Skin of body (tissue), 3 donors: ENCODE measurements at places on chromosomes 7 and 10. TPM values are rescaled to one million over a fixed set of nuclear protein-coding genes. Genes with fewer than 3 reads are reported as not detected.
A peak's percentile ranks its signal among the peaks of the same experiment; 100 is the strongest.

The HYAL4 gene
- total RNA-seq: not detected

The AHCYL2 gene
- 19.4 TPM for total RNA-seq

- no peak for DNase-seq
These were observed 10.1 kb downstream of the NPC1L1 start for GRCh38 chr7:44530990-44531389.

The CUBN gene
- total RNA-seq: 18.1 TPM

- no peak for DNase-seq
These were observed 64.9 kb downstream of the USP6NL start for GRCh38 chr10:11546581-11546980.

The IFIT1B gene
- 4.9 TPM for total RNA-seq

DNA sequence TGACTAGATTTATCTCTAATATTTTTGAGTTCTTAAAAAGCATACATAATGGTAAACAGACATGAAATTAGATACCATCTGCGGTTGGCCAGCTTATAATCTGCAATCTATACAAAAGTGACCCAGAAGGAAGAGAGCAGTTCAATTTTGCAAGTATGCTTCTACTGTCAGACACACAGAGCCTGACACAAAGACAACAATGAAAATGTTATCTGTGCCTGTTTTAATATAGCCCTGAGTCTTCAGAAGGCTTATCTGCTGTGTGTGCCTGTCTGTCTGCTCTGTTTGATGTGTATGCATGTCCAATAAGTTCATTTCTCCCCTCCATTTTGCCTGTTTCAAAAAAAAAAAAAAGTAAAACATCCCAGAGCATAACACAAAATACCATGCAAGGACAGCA is 73.3 kb upstream of the FHIP2A start:
- no peak for DNase-seq

The UCMA gene
- not detected for total RNA-seq

DNA sequence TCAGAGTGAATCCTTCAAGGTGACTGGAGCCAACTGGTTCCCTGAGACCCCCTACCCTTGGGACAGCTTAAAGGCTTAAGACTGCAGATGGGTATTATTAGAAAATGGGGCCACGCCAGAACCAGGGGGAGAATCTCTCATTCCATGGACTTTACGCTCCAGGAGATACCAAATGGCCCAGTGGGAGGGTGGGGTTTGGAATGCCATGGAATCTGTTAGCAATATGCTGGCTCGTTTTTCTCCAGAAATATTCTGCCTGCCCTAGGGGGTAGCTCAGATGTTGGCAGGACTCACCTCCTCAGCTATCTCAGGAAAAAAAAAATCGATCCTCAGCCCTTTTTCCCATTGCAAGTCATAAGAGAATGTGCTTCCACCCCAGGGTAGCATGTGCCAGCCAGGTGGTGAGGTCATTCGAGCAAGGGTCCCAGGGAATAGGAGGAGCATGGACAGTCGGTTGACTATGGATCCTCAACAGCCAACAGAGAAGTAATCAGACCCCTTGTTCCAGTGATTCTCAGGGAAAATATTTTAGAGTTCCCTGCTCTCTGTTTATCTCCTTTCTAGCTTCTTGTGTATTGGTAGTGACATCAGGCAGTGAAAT is 22.9 kb downstream of the SVIL start:
- peak; percentile 75 for DNase-seq

DNA sequence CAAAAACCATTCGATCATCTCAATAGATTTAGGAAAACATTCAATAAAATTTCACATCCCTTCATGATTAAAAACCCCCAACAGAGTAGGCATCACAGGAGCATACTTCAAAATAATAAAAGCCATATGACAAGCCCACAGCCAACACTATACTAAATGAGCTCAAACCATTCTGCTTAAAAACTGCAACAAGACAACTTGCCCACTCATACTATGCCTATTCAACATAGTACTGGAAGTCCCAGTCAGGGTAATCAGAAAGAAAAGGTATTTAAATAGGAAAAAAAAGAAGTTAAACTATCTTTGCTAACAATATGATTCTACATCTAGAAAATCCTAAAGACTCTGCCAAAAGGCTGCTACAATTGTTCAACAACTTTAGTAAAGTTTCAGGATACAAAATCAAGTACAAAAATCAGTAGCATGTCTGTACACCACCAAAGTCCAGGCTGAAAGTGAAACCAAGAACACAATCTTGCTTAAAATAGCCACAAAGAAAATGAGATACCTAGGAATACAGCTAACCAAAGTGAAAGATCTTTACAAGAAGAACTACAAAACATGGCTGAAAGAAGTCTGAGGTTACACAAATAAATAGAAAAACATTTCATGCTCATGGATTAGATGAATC is 882.6 kb downstream of the GRM8 start:
- no peak for DNase-seq
